ENCODE measurements at places on chromosomes 13 and 19. TPM values are rescaled to one million over a fixed set of nuclear protein-coding genes. Genes with fewer than 3 reads are reported as not detected.

DNA sequence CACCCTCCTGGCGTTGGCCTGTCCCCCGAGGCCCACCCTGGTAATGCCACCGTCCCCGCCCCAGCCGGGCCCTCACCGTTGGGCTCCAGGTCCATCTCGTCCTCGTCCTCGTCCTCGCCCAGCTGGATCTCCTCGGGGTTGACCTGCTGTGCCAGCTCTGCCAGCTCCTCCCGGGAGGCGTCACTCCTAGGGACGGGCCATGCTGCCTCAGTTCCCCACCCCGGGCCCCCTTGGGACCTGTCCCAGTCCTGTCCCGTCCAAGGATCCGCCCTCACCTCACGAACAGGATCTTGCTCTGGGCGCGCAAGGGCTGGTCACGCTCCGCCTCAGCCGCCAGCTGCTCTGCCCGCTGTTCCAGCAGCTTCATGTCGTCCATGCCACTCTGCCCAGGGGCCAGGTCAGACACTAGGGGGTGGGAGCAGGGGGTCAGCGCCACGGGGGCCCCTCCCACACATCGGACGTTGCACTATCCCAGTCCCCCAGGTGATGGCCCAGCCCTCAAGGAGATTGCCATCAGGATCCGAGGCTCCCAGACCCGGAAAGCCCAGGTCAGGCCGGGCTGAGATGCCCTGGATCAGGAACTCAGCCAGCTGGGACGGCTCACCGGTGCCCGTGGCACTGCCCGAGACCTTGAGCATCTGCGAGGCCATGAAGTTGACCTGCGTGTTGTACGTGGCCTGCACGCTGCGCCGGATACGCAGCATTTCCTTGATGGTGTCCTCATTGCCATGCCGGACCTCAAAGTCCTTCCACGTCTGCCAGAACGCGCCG lies 9.5 kb downstream of the XAB2 start:
- DNase-seq, result no peak

GRCh38 chr19:3591876-3592613 lies 6.8 kb downstream of the GIPC3 start:
- DNase-seq, result no peak

GRCh38 chr13:47502166-47502565 lies 498.9 kb downstream of the SUCLA2 start:
- DNase-seq, result no peak

- DNase-seq, result peak; percentile 69
These were observed at the start of gene GNA15 for GRCh38 chr19:3135961-3136683. Gene GNA15 (plus strand): TSS chr19:3136033. CDS start chr19:3136451, 418 bp downstream.

DNA sequence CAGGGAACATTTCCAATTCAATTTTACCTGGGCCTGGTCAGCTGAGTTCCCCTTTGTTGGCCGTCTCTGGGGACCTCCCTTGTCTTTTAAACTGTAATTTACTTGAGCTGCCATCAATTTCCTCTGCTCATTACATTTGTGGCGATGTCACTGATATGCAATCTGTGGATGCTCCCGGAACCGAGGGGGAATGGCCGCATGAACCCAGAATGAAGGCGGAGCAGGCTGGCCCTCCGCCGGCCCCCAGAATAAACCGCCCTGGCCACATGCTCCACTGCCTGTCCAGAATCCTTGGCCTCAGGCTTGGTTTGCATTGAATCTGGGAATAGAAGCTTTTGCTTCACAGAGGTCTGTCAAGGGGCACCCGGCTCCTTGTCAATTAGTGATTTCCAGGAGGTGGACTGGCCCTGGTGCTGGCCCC lies 276.8 kb downstream of the TEX29 start:
- no peak for DNase-seq

DNA sequence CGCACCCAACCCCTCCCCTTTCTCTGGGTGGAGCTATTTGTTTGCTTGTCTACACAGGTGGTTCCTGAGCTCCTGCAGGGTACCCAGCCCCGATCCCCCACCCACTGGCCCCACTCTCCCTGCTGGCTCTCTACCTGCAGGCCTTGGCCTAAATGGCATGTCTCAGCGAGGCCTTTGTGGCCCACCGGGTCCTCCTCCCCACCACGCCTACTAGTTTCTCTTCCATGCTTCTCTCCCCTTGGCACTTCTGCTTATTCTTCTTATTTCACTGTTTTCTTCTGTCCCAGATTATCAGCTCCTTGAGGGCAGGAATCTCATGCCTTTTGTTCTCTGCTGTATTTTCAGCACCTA lies 57.4 kb upstream of the ZNF536 start:
- DNase-seq, result no peak

The SYNGR4 gene
- total RNA-seq, result not detected

The ZNF709 gene
- total RNA-seq, result 1.6 TPM

- no peak for DNase-seq
These were observed 98.2 kb downstream of the UBL3 start for GRCh38 chr13:29752175-29752574.

The KLK2 gene
- not detected for total RNA-seq

The DACT3 gene
- total RNA-seq, result not detected

DNA sequence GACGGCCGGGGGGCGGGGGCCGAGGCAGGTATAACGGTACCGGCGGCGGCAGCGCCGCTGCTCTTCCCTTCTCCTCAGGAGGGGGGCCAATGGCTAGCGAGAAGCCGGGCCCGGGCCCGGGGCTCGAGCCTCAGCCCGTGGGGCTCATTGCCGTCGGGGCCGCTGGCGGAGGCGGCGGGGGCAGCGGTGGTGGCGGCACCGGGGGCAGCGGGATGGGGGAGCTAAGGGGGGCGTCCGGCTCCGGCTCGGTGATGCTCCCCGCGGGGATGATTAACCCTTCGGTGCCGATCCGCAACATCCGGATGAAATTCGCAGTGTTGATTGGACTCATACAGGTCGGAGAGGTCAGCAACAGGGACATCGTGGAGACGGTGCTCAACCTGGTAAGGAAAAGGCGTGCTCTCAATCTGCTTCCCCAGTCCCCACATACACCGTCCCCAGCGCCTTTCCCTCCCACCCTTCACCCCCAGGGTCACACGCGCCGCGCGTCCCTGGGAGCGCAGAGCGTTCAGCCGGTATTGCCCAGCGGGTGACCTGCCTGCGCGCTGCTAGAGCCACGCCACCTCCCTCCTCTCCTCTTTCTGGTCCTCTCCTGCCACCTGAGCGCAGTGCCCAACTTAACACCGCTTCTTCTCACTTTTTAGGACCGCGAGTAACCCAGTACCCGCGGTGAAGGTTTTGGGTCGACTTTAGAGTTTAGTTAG lies 814 bp downstream of the NBEA start:
- DNase-seq, result no peak

GRCh38 chr13:106702505-106702904 lies 134.6 kb upstream of the ARGLU1 start:
- no peak for DNase-seq

The PTGER1 gene
- total RNA-seq, result not detected

DNA sequence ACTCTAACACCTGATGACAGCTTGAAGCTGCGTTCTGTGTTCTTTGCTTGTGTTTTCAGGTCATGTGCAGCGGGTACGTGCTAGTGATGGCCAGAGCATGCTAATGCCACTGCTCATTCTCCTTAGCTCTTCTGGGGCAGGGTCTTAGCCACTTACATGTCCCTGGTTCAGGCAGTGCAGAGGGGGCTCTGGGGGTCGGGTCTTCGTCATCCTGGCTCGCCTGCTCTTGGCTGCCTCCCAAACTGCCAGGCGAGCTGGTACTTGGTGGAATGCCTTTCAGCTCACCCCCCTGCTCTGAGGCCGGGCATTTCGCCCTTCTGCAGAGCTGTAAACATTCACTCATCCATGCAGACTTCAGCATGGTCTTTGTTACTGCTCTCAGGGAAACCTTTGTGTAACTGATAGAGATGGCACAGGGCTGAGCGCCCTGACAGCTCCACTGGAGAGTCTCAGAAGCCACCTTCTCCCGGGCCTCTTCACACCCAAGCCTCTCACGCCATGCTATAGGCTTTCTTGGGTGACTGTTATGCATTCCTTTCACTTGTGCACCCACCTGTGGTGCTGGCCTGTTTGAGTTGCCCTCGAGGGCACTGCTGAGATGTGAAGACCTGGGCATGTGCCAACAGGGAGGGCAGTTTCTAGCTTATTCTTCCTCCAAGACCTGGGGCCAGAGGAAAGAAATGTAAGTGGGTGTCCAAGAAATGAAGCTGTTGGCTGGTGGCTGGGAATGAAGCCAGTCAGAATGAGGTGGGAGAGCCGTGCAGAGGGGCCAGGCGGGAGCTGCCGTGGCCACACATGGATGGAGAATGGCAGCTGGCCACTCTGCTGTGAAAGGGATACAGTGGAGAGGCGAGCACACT lies 24.4 kb downstream of the FAM124A start:
- no peak for DNase-seq

GRCh38 chr13:100399455-100399854 lies 189.1 kb downstream of the GGACT start:
- no peak for DNase-seq

DNA sequence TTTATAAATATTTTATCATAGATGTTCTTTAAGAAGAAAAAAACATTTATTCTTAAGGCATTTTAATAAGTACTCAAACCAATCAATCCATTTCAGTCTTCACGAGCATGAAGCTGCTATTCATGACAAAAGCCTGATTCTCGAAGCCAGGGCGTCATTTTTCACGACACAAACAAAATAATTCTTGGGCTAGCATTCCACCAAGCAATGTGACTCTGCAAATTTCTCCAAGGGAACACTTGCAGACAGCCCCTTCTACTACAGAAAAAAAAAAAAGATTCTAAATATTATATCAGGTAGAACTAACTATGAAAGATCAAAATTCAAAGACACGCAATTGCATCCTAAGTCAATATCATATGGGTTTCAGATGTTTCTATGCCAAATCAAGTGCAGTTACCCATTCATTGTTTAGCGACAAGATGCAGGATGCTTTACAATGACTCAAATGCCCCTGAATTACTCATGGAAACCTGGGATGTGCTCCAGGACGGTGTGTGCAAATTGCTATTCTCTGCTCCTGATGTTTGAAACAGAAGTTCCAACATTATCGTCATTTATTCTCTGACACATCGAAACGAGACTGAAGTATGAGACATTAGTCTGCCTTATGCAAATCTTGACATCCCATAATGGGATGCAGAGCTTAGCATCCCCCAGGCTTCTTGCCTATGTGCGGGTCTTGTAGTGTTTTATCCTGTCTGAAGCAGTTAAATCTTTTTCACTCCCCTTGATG lies 517.7 kb downstream of the MYO16 start:
- no peak for DNase-seq

GRCh38 chr19:28313633-28314032 lies 899.3 kb downstream of the UQCRFS1 start:
- no peak for DNase-seq

The MBD3L2 gene
- total RNA-seq, result not detected

DNA sequence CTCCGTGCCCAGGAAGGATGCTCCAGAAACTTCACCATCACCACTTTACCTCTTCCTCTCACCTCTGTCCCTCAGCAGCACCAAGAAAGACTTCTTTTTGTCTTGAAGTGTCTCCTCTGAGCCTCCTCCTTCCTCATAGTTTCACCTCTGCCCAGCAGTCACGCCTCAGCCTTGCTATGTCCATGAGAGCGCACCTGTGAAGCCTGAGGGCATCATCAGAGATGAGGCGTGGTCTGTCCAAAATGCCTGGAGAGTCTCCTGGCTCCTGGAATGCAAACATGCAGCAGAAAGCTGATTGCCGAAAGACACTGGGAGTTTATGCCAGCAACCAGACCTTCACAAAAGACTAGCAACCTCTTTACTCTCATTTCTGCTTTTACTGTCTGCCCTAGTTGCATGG lies 336.6 kb downstream of the TEX29 start:
- DNase-seq, result no peak

The CLDND2 gene
- 0.57 TPM for total RNA-seq

DNA sequence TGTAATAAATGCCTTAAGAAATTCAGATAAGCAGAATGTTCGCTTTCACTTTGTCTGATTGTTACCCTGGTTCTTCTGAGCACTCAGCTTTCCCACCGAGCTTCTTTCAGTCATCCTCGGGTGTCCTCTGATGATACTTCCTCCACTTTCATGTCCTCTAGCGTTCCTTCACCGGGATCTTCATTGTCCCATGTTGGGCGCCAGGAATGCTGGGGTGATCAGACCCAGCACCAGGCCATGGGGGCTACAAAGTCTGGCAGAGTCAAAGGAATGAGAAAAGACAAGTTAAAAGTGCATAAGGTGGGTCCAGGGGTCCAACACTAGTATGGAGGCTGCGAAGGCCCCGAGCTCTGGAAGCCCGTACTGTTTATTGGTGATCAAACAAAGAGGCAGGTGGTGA lies 11.7 kb upstream of the C19orf84 start:
- no peak for DNase-seq

GRCh38 chr13:23384111-23384510 lies 49.4 kb downstream of the SACS start:
- DNase-seq, result no peak

The ZIM2 gene
- total RNA-seq, result not detected

The GZMM gene
- total RNA-seq, result 45.6 TPM

The ZNF568 gene
- total RNA-seq, result 7.3 TPM

DNA sequence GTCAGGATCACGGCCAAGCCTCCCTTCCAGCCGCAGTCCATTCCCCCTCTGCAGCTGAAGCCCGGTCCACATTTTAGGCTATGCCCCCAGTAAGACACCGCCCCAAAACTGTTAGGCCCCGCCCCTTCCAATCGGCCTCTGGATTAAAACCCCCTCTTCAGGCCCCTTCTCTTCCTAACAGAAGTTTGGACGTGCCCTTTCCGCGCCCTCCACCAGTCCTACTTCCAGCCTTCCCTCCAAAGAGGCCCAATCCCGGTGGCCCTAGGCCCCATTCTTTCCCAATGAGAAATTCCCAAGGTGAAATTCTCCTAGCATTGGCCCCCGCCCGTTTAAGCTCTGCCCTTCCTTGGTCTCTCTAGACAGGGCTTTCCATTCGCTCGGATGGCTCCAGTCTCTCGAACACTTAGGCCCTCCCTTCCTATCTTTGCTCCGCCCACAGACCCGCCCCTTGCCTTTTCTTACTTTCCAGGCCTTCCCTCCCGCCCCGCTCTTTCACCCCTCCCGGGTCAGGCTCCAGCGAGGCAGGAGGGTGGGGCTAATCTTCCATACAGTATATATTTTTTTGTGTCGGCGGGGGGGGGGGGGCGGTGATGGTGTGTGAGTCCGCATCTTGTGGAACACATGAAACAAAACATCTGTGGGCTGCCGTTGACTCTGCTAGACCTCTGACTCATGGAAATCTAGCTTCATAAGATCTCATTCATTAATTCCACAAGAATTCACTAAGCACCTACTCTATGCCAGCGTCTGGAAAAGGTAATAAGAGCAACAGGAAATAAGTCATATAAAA lies 13.6 kb downstream of the LTBP4 start:
- peak; percentile 46 for DNase-seq

The CACNG7 gene
- not detected for total RNA-seq

The OVOL3 gene
- total RNA-seq, result not detected

The LILRA1 gene
- total RNA-seq, result 0.65 TPM

- DNase-seq, result peak; percentile 39
These were observed 4.8 kb downstream of the SLC17A7 start for GRCh38 chr19:49436381-49437017.

The SH3GL1 gene
- 51.1 TPM for total RNA-seq

The TMEM145 gene
- total RNA-seq, result not detected

- DNase-seq, result no peak
These were observed 10.3 kb upstream of the STRN4 start for GRCh38 chr19:46756544-46756888.

The CEACAM8 gene
- not detected for total RNA-seq

DNA sequence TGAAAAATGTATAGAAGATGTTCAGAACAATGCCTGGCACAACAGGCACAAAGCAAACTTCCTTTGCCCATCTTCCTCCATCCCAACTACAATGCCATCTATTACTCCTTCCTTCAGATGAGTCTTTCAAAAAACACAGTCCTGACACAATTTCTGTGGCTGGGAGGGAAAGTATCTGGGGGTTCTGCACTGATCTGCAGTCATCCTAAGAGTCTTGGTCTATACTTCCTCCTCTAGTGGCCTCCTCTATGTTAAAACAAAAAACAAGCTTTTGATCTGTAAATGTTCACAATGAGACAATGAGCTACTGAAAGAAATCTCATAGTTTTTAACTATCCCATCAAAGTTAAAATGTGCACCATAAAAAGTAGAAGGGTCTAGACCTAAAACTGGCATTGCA lies 44.8 kb downstream of the USP12 start:
- DNase-seq, result no peak
